ENCODE measurements at places on chromosomes 7 and 10. TPM values are rescaled to one million over a fixed set of nuclear protein-coding genes. Genes with fewer than 3 reads are reported as not detected.

ARHGEF35 gene
- 1.2 TPM for polyA plus RNA-seq

RADIL gene
- polyA plus RNA-seq, result 18.9 TPM

SCRN1 gene
- polyA plus RNA-seq, result 150 TPM

ELMO1 gene
- polyA plus RNA-seq, result 98.3 TPM

PDE6C gene
- polyA plus RNA-seq, result 3.5 TPM

KDM7A gene
- polyA plus RNA-seq, result 9.2 TPM

ZCWPW1 gene
- polyA plus RNA-seq, result 6.6 TPM

SLC25A13 gene
- 28.7 TPM for polyA plus RNA-seq

HECW1 gene
- 15.8 TPM for polyA plus RNA-seq
